ENCODE measurements at places on chromosomes 6 and 20. TPM values are rescaled to one million over a fixed set of nuclear protein-coding genes. Genes with fewer than 3 reads are reported as not detected.

The DDO gene
- total RNA-seq: 0.10 TPM

The RCAN2 gene
- total RNA-seq: 6.3 TPM

The MRS2 gene
- total RNA-seq: 125 TPM

The AIF1 gene
- total RNA-seq: 6.2 TPM

DNA sequence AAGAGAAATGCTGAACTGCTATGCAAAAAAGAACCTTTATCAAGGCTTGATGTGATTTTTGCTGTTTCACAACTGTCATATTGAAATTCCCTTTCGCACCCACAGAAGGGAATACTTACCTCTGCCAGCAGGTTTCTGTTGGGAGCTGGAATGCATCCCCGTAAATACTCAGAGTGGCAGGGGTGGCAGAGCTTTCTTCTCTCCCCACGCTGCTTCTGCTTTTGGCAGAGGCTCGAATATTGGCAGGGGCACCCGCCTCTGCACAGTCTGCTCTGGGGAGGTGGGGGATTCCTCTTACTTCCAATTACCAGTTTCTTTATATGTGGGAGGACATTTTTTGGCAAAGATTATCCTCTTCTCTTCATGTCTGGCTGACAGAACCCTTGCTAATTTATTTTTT lies 28.4 kb downstream of the TMEM200A start:
- DNase-seq: no peak

DNA sequence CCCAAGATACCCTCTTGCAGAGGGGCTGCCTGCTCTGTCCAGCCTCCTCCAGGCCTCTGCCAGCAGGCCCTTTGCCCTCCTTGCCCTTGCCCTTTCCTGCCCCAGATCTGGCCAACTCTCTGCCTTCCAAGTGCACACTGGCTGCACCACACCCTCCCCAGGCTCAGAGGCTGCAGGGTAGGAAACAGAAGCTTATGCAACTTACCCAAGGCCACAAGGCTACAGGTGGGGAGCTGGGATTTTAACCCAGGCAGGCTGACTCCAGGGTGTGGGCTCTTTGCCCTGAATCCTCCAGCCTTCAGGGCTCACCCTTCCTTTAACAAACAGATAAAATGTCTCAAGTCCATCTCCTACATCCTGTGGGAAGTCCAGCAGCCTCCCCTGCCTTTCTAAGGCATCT lies 14.5 kb upstream of the TRAF3IP2 start:
- DNase-seq: no peak

DNA sequence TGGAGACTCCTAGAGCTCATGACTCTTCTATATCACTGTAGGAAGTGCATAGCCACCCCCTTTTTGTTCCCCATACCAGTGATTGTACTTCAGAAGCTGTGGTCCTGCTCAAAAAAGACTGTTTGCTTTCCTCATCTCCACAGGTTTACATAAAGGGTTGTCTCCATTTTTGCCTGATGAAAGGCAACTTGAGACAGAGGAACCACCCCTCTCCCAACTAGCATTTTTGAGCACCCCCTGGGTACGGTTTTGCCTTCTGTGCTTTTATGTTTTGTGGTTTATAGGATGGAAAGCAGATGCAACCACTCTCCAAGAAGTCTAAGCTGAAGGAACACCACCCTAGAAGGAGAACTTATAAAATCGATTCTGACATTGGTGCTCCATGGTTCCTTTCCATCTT lies 127.7 kb upstream of the SUPT3H start:
- DNase-seq: no peak

- DNase-seq: no peak
Observed at GRCh38 chr6:24796616-24797290, 2.0 kb downstream of the ARMH2 start.

GRCh38 chr20:2911200-2911599 lies 37.9 kb downstream of the PTPRA start:
- DNase-seq: peak; percentile 32
